ENCODE measurements at places on chromosomes 5 and 9.

DNA sequence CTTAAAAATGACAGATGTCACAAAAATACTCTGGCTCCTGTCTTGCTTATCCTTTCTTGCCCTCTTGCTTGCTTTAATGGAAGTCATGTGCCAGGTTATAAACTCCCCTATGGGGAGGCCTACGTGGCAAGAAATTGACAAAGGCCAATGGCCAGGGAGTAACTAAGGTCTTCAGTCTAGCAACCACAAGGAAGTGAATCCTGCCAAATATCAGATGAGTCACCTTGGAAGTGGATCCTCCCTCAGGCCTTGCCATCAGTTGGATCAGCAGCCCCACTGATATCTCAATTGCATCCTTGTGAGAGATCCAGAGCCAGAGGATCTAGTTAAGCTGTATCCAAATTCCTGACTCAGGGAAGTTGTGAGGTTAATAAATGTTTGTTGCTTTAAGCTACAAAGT, 82.8 kb downstream of the CAAP1 start:
- peak; percentile 15 for DNase-seq

- DNase-seq: no peak
Measured at GRCh38 chr5:36688722-36689121, 82.3 kb downstream of the SLC1A3 start.

DNA sequence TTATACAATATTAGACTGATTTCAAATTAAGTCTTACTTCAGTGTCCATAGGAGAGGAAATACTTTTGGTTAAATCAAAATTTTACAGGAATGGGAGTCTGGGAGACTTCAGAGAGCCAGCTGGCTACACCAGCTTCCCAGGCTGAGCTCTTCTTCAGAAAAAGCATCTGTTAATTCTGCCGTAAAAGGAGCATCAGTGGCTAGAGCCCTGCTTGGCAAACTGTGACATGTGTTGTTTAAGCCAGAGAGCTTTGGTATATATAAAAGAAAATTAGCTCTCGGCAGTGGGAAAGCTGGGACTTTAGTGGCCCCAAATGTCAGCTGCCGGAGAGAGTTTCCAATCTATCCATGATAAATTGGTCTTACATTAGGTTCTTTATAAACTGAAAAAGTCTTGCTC, 378.8 kb upstream of the TUSC1 start:
- DNase-seq: no peak

DNA sequence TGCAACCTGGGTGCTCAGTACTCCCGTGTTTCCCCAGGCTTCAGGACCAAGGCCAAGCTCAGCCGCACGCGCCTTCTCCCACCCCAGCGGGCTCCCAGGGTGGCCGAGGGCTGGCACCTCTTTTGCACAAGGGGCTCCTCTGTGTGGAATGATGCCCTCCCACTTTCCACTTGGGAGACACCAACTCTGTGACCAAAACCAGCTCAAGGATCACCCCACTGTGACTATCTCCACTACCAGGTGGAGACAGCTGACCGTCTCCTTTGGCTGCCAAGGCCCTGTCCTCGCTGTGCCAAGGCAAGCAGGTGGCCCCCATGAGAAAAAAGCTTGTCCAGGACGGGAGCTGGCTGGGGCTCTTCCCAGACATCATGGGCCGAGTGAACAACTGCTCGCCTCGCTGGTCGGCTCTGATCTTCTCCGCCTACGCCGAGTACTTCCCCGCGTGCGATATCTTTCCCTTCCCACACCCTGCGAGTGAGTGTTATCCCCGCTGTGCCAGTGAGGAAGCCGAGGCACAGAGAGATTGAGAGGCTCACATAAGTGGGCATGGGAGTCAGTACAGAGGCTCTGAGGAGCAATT, 132.8 kb downstream of the ZNF354C start:
- DNase-seq: no peak

DNA sequence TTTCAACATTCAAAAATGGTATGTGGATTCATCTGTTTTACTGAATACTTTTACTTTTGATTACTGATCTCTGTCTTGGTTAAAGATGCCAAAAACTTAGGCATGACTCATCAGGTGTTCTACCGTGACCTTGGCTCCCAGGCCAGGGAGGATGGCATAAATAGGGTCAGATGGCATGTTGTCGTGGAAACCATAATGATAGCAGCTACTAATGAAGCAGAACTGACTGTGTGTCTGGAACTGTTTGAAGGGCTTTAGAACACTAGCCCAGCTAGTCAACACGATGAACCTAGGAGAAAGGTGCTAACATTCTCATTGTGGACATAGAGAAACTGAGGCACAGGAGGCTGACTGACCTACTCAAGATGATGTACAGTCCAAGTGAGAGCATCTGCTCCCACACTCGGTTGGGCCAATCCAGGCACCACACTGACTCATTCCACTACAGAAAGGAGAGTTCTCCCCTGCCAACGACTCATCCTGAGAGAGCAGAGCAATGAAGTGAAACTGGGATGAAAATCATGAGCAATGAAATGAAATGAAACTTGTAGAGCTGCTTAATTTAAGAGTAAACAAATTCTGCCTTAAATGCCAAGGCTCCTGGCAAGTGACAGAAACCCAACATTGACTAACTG, 116.0 kb downstream of the TENT4A start:
- DNase-seq: no peak

GRCh38 chr5:175900157-175900556, 28.8 kb downstream of the CPLX2 start:
- DNase-seq: no peak

DNA sequence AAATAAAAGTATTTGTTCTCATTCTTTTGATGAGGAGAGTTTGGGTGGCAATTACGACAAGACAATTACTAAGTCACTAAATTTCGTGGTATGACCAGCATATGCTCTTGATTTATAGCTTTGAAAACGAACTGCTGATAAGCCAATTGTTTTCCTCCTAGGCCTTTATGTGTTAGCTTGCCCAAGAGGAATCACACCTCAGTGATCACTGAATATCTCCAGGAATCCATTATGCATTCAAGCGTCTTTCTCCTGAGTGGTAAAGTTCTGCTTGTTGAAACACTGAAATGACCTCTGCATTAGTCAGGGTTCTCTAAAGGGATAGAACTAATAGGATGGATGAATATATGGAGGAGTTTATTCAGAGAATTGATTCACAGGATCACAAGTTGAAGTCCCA, 677.7 kb upstream of the MEF2C start:
- no peak for DNase-seq

GRCh38 chr5:112971276-112971675, 5.3 kb upstream of the DCP2 start:
- DNase-seq: no peak

GRCh38 chr5:136065588-136065987, 36.8 kb downstream of the TGFBI start:
- DNase-seq: no peak

GRCh38 chr9:100959226-100959625, 69.3 kb upstream of the PLPPR1 start:
- DNase-seq: no peak

DNA sequence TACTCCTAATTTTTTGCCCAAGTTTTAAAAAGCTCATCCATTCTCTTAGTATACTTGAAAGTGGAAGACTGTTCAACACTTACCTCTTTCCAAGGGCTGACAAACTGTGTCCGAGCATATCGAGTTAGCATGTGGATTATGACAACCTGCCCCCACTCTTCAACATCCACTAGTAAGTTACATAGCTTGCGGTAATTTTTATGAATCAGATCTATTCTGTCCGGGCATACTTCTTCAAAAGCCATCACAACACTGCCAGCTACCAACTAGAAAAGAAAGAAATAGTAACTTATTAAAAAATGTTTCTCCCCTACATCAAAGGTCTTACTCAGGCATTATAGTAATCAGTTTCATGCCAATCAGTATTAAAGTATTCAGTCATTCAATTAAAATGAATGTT, 78.5 kb downstream of the AP3B1 start:
- no peak for DNase-seq

DNA sequence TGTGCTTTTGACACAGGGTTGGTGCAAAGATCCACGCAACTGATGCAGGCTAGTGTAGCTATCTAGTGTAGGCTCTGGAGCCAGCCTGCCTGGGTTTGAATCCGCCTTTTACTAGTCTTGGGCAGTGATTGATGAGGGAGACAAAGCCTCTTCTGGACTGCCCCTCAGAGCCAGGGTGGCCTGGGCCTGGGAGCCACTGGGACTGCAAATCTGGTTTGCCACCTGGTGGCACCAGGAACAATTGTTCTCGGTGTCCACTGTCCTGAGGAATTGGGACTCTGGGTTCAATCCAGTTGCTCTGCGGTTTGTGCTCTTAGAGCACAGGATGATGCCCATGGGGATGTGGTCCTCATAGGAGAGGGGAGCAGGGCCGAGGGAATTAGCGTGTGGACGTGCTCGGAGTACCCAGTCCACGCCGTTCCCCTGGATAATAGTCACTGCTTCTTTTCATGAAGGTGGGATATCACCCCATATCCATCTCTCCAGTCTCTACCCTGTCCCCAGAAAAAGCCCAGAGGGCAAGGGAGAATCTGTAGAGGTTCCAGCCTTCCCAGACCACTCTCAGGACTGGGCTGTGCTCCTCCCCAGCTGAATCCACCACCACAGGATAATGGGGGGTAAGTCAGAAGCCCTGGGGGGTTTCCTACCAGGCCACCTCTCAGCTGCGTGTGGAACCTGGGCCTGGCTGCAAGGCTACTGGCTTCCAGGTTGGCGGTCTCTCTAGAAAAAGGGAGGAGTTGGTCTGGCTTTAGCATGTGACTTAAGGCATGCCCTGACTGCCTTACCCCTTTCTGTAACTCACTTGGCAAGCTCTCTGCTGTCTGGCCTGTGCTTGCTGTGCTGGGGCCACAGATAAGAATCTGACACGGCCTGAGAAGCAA, 1.9 kb downstream of the B4GALT7 start:
- DNase-seq: no peak

GRCh38 chr9:117088786-117089185, 326.1 kb downstream of the ASTN2 start:
- no peak for DNase-seq

DNA sequence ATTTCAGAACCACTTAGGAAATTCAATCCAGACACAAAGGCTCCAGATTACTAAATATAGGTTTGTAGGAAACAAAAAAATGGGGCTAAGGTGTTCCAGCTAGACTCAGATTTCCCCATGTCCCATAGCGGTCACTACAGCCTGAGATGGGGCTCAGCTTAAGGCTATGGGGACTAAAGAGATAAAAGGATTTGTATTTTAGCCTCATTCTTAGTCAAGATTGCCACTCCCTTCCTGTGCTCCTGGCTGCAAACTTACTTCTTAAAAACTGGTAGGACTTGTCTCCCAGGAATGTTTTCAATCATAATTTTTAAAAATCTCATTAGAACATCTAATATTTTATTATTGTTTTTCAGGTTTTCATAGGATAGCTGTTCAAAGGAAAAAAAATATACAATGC, 253.8 kb upstream of the DAB2 start:
- DNase-seq: no peak

GRCh38 chr9:16315720-16316119, 554.8 kb downstream of the BNC2 start:
- no peak for DNase-seq

DNA sequence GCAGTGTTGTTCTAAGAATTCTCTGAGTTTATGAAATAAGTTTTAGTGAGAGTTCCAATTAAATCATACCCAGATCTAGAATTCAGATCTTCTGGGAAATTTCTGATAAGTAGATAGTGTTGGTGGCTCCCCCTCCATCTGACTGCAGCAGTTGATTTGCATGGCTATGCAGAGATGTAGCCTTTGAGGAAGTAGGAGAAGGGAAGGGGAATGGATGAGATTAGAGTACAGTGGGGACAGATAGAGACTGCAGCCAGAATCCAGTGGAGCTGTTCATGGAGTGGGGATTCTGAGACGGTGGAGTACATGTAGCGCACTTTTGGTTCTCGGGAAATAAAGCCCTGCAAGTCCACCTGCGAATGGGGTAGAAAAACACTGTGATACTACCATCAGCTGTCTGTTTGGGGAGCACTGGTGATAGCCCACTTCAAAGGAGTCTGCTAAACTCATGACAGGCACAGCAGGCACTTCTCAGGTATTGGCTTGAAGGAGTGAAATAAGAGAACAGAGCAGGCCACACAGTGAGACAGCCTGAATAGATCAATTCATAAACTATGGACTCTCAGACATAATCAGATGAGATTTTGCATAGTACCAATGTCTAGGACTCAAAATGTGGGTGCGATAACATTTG, 96.8 kb downstream of the ALDH1A1 start:
- no peak for DNase-seq

DNA sequence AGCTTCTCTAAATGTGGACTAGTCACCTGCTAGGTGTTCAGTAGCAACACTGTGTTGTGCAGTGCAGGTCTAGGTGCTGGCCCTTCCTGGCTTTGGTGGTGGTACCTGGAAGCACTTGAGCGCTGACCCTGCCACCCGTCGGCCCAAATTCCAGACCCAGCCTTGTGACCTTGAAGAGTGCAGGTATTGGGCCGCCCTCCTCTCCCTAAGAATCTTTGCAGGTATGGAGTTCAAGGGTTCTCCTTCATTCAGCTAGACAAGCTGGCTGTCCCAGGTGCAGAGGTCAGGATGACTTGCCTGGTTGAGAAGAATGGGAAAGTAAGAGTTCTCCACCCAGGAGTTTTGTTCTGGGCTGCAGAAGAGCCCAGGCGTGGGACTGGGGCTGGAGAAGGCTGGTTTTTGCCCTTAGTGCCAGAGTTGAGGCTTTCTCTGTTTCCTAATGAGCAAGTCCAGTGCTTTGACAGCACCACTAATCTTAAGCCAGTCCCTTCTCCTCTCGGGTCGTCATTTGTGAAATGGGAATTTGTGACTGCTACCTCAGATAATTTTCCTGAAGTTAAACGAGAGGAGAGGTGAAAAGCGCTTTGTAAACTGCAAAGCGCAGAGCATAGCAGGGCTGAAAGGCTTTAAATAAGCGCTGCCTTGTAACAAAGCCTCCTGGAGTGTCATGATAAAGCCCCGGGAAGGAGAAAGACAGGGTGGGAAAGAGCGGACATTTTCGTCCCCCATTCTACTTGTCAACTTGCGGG, 4.0 kb downstream of the FOXE1 start:
- DNase-seq: no peak

GRCh38 chr9:123689701-123690428, 240.1 kb downstream of the DENND1A start:
- no peak for DNase-seq

DNA sequence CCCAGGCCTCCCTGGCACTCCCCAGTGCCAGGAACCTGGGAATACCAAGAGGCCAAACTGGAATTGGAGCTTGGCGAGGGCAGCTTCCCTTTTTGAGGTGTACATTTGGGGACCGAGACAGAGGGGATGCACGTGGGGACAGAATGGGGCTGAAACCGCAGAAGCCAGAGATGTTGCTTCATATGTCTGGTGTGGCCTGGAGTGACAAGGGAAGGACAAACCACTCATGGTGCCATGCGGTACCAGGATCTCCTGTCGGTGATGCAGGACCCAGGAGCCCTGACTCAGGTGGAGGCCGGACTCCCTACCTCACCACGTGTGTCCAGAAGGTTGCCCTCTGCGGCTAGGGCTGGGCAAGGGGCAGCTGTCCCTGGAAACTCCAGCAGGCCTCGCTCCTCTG, 4.0 kb upstream of the CSF2 start:
- DNase-seq: no peak

GRCh38 chr5:14659821-14660607, 4.5 kb upstream of the OTULIN start:
- no peak for DNase-seq
